ENCODE measurements at places on chromosomes 1 and 21. TPM values are rescaled to one million over a fixed set of nuclear protein-coding genes. Genes with fewer than 3 reads are reported as not detected.

TMCC2 gene
- 11.9 TPM for total RNA-seq

GRCh38 chr1:42720868-42721267, 19.2 kb downstream of the CLDN19 start:
- H3K4me3 ChIP-seq = no peak overlapping the region
- H3K27me3 ChIP-seq = no peaks in the 10 kb centered on the region
- DNase-seq = no peak
- no peak overlapping the region for H3K27ac ChIP-seq

GRCh38 chr1:207579436-207579799, 65.5 kb upstream of the CR1L start:
- no peak overlapping the region for H3K27ac ChIP-seq
- no peak overlapping the region for H3K4me3 ChIP-seq
- no peaks in the 10 kb centered on the region for H3K27me3 ChIP-seq
- no peaks in the 10 kb centered on the region for H3K36me3 ChIP-seq

DNA sequence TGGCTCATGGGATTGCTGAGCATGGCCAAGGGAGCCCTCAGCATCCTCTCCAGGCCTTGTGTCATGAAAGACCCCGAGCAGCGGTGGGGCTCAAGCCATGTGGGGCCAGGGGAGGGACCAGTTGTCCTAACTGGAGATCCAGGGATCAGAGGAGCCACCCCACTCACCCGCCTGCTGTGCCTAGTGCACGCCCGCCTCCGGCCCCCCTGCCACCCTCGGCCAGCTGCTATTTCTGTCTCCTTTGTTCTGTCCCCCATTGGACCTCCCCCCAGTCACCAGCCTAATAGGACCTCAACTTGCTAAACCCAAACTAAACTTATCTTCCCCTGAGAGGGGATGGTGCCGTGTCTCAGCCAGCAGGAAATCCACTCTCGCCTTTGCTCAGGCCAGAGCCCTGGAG, 44.4 kb downstream of the TP73 start:
- H3K4me1 ChIP-seq = no peaks in the 10 kb centered on the region
- H3K27ac ChIP-seq = no peak overlapping the region
- no peaks in the 10 kb centered on the region for H3K27me3 ChIP-seq
- no peaks in the 10 kb centered on the region for H3K36me3 ChIP-seq

Data from cardiac muscle cell (in vitro differentiated cells and primary cell).